Left ventricle myocardium superior (tissue), 1 donor: ENCODE measurements at places on chromosomes 5 and 9.
A peak's percentile ranks its signal among the peaks of the same experiment; 100 is the strongest.

- no peak for DNase-seq
Observed at GRCh38 chr5:174427304-174427703, 297.1 kb upstream of the MSX2 start.

DNA sequence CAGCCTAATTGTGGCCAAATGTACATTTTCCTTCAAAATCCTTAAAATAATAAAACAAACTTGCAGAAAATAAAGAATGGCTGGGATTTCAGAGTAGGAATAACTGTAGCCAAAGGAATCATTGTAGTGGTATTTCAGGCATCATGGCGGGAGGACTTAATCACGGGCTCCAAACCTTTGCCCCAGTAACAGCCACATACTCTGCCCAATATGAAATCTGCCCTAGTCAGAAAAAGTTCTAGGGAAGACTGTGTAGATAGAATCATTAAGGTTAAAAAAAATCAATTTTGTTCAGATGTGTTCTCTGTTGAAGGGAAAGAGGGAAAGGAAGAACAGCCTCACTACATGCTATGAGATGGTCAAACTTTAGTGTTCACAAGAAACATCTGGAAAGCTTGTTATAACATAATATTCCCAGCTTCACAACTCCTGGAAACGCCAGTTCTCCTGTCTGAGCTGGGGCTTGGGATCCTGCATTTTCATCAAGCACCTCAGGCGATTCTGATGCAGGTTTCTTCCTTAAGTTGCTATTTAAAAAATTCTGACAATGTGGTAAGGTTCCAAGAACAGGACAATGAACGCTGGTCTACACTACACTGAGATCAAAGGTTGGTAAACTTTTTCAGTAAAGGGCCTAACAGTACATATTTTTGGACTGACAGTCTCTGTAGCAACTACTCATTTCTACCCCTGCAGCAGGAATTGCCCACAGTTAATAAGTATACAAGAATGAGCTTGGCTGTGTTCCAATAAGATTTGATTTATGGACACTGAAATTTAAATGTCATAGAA, 87.9 kb downstream of the CEMIP2 start:
- DNase-seq: no peak

DNA sequence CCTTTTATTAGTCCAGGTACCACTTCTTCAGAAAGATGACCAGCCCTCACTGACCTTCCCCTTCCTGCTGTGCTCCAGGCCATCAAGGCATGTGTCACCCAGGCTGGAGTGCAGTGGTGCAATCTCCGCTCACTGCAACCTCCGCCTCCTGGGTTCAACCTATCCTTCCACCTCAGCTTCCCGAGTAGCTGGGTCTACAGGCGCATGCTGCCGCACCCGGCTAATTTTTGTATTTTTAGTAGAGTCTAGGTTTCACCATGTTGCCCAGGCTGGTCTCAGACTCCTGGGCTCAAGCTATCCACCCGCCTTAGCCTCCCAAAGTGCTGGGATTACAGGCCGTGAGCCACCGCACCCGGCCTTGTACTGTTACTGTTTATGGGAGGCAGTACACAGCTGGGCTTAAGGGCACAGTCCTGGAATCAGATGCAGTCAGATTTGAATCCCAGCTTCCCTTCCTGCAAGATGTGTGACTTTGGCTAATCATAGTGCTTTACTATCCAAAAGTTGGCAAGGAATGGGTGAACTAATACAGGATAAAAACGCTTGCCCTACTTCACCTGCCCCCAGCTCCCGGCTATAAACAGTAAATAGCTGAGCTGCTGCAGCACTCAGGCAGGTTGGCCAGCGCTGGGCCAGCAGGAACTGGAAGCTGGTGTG, 483 bp upstream of the EIF4EBP3 start:
- no peak for DNase-seq

DNA sequence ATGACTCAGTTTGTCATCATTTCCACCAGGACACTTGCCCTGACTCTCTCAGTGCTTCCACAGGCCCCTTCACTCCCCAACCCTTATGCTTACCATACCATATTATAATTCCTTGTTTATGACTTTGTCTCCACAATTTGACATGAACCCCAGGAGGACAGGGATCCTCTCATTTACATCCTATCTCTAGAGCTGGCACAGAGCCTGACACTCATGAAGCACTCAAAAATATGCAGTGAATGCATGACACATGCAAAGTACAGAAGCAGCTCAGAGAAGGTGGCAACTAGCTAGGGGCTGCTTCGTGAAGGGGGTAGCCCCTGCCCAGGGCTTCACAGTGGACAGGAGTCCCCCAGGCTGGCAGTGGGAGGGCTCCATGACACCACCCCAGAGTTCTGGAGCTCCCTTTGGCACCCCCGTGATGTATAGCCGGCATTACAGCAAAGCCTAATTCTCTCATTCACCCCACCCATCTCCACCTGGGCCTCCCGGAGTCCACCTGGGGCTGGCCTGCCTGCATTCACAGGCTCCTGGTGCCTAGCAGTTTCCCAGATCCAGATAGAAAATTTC, 112.0 kb upstream of the SPOCK1 start:
- no peak for DNase-seq

DNA sequence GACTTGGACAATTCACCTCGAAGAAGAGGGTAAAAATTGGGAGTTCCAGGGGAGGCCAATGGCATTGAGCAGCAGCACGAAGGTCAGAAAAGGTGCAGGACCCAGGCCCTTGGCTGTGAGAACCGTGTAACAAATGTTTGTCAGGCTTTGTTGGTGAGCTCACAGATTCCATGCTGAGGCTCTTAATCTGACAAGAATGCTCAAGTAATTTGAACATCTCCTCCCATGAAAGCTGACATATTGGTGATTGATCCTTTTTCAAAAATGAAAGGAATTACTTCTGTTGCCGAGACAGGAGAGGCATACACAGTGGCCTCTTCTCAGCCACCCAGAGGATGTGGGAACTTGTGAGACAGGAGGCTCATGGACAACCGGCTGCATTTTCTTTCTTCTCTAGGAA, 11.6 kb downstream of the RAI14 start:
- no peak for DNase-seq

DNA sequence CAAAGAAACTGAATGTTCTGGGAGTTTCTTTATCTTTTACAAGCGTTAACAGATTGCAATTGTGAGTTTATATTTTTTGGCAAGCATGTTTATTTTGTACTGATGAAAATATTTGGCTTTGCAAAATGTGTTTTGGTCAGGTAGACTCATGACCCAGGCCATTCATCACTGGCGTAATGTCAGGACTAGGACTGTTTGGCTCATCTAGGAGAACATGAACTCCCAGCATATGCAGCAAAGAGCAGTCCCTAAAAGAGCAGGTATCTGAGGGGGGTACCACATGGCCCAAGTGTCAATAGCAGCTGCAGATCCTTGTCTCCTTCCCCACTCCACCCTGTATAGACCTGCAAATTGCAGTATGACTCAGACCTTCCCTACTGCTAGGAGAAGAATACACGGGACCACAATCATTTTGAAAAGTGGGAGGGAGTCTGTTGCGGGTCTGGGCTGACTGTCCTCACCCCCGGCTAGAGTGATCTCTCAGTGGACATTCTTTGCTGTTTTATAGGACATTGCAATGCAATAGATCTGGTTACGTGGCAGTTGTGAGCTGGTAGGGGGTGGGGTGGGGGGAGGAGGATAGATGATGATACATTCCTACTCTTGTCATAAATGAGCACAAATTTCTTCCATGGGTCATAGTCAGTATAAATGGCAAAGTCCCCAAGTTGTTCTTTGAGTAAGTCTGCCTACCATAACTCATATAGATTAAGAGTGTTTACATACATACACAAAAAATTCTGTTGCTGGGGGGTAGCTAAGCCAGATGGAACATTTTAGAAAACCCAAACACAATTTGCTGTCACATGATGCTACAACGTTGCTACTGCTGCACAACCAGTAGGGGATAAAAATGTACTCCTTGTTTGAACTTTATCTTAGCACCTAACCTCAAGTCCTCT, 20.8 kb upstream of the SNCAIP start:
- DNase-seq: no peak

DNA sequence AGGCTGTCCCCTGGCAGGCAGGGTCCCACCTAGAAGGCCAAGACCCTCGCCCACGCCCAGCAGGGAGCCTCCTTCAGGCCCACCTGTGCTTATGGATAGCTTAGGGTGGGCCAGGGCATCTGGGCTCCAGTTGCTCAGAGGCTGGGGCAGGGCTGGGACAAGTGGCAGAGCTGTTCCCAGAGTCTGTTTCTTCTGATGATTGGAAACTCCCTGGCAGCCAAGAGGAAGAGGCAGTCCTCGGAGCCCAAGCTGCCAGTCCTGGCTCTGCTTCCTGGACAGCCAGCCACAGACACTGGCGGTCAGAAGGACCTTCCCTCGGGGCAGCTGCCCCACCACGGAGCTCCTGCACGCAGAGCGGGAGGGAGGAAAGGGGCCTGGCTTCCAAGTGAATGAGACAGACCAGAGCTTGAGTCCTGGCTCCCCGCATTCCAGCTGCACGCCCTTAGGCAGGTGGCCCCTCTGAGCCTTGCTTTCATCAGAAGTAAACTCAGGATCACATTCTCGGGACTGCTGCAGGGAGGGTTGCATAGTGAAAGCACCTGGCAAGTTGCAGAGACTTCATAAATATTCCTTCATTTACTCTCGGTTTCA, 37.9 kb upstream of the GABRP start:
- DNase-seq: peak; percentile 84

DNA sequence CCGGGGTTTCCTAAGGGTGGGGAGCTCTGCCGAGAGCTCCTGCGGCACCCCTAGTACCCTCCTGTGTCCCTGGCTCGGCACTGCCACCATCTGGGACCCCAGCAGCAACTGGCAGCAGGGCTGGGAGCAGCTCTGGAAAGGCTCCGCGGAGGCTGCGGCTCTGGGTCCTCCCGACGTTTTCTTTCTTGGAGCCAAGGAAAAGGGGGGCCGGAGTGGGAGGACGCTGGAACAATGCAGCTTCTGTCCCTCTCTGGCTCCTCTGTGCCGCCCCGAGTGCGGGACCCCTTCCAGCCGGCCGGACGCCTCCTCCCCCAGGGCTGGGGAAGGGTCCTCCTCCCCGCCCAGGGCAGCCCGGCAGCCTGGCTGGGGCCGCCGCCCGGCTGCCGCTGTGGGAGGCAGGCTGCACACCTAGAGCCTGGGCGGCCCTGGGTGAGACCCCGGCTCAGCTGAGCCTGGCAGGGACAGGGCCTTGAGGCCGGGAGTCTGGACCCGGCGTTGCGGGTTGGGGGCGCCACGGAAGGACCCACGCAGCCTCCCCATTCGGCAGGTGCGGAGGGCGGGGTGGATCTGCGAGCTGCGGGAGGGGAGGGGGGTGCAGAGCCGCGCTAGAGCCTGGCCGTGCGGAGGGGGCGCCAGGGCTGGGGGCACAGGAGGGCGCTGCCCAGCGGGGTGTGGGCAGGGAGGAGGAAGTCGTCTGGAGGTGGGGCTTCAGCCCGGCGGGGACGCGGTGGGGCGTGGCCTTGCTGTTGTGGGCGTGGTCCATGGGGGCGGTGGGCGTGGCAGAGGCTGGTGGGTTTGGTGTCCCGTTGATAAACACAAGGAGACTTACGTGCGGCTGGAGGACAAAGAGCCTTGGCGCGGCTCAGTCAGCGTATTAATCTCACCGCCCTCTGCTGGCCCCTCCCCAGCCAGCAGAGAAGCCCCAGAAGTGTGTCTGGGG, 15.1 kb downstream of the GPSM1 start:
- DNase-seq: peak; percentile 93

GRCh38 chr5:23776684-23777083, 269.3 kb downstream of the PRDM9 start:
- DNase-seq: no peak

DNA sequence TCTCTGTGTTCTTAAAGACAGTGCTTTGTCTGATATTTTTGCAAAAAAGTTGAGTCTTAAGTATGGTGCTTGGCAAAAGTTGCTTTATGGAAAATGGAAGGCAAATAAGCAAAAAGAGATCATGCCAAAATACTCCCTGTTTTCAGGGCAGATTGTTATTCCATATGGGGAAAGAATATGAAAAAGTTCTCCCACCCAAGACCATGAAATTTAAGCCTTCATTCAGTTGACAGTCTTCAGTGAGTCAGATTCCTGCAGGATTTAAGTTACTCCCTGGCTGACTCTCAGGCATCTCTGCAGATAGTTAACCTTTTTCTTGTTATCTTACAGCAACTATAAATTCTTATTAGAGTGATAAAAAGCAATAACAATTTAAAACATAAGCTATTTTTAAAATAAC, 601.6 kb downstream of the PDE4D start:
- no peak for DNase-seq

- DNase-seq: no peak
Observed at GRCh38 chr5:59637884-59638580, 255.5 kb downstream of the PDE4D start.

- no peak for DNase-seq
Observed at GRCh38 chr5:93596676-93597490, 13.9 kb downstream of the NR2F1 start.

- DNase-seq: no peak
Observed at GRCh38 chr5:169954786-169955185, 25.5 kb downstream of the INSYN2B start.

DNA sequence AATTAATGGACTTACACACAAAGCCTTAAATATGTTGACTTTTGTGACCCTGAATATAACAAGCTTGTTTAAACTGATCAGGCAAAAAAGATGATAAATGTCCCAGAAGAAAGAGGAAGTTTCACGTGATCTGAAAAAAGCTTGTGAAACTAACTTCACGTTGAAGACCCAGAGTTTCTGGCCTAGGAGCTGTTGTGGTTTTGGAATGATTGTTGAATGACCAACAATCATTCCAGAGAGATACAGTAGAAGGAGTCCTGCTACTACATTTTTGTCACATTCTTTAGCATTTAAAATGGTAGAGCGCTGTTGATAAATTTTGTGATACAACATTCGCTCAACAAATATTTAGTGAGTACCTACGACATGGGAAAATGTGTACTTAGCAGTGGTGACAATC, 143.1 kb upstream of the FBN2 start:
- DNase-seq: no peak
